ENCODE measurements at places on chromosomes 12 and 14.

GRCh38 chr12:53195516-53196420 lies 11.3 kb downstream of the ITGB7 start:
- no peak for DNase-seq

DNA sequence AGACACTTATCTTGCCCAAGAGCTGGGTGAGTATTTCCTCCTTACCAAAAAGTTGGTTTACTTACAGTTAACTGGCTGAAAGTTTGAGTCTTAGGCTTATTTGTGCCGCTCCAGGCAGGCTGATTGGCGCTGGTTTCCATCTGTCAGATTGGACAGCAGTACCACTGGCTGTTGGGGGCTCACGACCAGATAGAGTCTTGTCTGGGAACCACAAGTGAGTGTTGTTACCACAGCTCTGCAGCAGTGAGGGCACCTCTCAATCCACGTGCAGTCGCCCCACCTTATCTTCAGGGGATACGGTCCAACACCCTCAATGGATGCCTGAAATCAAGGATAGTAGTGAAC lies 58.9 kb downstream of the DDX51 start:
- no peak for DNase-seq

DNA sequence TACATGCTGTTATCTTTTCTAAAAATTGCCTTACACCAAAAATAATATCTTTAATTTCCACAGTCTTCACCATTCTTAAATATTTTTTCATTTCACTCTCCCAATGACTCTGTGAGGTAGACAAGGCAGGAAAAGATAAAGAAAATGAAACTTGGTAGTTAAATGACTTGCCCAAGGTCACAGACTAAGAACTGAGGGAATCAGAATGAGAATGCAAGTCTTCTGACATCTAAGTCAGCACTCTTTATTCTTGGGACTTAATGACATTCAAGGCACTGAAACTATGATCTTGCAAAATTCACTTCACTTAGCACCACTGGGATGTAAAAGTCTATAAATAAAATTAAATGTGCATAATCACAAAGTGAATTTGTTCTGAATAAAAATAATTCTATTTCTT lies 104.5 kb downstream of the SLC2A13 start:
- no peak for DNase-seq

- DNase-seq = no peak
Observed at GRCh38 chr14:97564334-97564733, 767.2 kb downstream of the VRK1 start.

DNA sequence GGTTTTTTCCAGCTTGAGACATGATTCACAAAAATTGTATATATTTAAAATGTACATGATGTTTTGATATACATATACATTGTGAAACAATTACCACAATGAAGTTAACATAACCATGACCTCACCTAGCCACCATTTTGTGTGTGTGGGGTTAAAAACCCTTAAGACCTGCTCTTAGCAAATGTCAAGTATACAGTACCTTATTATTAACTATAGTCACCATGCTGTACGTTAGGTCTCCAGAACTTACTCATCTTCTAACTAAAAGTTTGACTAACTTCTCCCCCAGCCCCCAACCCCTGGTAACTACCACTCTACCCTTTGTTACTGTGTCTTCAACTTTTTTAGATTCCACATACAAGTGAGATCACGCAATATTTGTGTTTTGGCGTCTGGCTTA lies 52.6 kb downstream of the EIF2S3B start:
- no peak for DNase-seq

DNA sequence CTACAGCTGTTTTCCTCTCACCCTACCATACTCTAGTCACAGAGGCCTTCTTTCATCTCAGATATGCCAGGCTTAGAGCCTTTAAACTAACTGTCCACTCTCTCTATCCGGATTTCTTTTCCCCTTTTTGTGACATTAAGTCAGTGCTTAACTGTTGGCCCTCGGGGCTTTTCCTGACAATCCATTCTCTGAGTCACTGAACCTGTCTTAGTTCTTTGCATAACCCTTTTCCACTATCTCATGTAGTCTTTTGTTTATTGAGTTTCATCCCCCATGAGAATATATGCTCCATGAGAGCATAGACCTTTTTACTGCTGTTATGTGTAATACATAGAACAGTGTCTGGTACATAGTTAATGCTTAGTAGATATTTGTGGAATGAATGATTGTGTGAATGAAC lies 68.7 kb downstream of the PLEKHA5 start:
- no peak for DNase-seq

- DNase-seq = peak; percentile 25
Observed at GRCh38 chr12:75505706-75506312, 5.6 kb downstream of the KRR1 start.

GRCh38 chr14:31926123-31926522 lies 151.0 kb upstream of the ARHGAP5 start:
- no peak for DNase-seq

GRCh38 chr14:21037156-21037555 lies 2.5 kb upstream of the RNASE13 start:
- DNase-seq = no peak

GRCh38 chr12:69701826-69702225 lies 2.7 kb upstream of the BEST3 start:
- no peak for DNase-seq

DNA sequence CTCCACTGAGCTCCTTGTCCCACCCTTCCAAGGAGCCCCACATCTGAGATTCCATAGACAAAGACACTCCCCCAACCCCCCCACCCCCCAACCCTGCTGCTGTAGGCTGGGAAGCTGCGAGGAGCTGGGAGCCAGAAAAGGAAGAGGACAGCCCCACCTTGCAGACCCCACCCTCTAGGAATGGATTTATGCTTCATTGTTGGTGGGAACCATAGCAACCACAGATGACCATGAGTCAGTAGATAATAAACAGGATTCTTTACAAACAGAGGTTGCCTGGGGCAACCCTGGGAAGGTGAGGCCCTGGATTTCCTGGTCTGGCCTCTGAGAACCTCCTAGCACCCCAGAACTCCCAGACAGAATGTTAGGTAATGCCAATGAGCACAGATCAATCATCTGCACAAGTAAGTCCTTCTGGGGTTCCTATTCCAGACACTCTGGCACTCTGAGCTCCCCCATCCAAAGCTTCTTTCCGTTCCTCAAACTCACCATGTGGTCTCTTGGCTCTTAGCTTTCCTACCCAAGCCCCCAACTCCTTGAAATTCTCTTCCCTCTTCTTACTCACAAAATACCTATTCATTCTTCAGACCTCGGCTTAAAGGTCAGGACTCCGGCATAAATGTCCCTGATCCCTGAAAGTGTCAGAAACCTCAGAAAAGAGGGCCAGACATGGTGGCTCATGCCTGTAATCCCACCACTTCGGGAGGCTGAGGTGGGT lies 15.2 kb upstream of the PLEKHG6 start:
- DNase-seq = no peak

DNA sequence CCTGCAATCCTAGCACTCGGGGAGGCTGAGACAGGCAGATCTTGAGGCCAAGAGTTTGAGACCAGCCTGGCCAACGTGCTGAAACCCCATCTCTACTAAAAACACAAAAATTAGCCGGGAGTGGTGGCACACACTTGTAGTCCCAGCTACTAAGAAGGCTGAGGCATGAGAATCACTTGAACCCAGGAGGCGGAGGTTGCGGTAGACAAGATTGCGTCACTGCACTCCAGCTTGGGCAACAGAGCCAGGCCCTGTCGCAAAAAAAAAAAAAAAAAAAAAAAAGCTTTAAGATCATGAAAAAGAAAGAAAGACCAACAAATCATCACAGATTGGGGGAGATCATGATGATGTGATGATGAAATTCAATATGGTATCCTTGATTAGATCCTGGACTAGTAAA lies 30.6 kb downstream of the WDR89 start:
- DNase-seq = no peak

GRCh38 chr12:81888106-81888740 lies 129.1 kb upstream of the PPFIA2 start:
- DNase-seq = no peak

DNA sequence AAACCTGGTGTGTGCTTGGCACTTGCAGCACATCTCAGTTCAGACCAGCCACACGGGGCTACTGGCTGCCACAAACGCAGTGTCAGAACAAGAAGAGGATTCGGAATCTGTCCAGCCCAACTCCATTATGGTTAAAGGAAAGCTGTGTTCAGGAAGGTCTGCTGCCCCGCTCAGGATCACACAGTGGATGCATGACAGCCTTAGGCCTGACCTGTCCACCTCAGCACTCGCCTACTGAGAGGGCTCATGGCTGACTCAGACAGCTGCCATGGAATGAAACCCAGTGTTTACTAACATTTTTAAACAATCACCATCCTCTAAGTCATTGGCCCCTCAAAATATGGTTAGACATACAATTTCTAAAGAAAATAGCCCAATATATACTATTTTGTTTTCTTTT lies 5.6 kb upstream of the NIN start:
- no peak for DNase-seq

- DNase-seq = no peak
Observed at GRCh38 chr12:123530668-123531067, 2.9 kb downstream of the RILPL1 start.

DNA sequence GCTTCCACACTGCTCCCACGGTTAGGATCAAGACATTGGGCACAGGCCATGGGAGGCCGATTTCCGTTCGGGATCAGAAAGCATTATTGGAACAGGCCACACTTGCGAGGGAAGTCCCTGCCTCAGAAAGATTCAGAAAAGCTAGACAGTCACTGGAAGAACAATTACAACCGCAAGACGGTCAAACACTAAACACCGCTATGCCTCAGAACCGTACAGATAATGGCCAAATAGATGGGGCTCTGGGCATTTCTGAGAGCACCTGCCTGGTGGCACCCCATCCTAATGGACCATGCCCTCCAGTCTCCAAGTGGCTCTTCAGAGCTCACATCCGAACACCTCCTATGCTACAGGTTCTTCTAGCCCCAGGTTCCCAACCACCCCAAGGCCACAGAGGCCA lies 42.0 kb downstream of the SSH1 start:
- no peak for DNase-seq

DNA sequence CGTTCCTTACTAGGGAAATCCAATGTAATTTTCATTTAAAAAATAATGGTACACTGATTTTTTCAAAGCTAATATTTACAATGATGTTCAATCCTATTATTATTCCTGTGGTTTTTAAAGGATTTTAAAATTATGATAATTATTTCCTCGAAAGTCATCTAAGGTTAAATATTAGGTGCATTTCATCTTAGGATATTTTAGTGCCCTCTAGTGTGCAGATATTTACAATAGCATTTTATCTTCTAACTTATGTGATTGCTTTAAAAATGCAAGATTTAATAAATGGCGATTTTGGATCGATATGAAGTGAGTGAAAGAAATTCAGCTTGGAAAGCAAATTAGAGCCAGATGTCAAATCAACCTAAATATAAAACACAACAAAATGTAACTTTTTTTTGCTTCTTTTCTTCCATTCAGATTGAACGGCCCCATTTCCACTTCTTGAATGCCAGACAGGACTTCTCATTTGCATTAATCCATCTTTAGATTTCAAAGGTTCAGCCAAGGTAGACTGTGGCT lies 293.5 kb downstream of the SLC6A15 start:
- DNase-seq = no peak

GRCh38 chr12:56769868-56770267 lies 6.7 kb downstream of the HSD17B6 start:
- no peak for DNase-seq

- DNase-seq = no peak
Observed at GRCh38 chr12:56157201-56158028, 744 bp upstream of the MYL6 start.

DNA sequence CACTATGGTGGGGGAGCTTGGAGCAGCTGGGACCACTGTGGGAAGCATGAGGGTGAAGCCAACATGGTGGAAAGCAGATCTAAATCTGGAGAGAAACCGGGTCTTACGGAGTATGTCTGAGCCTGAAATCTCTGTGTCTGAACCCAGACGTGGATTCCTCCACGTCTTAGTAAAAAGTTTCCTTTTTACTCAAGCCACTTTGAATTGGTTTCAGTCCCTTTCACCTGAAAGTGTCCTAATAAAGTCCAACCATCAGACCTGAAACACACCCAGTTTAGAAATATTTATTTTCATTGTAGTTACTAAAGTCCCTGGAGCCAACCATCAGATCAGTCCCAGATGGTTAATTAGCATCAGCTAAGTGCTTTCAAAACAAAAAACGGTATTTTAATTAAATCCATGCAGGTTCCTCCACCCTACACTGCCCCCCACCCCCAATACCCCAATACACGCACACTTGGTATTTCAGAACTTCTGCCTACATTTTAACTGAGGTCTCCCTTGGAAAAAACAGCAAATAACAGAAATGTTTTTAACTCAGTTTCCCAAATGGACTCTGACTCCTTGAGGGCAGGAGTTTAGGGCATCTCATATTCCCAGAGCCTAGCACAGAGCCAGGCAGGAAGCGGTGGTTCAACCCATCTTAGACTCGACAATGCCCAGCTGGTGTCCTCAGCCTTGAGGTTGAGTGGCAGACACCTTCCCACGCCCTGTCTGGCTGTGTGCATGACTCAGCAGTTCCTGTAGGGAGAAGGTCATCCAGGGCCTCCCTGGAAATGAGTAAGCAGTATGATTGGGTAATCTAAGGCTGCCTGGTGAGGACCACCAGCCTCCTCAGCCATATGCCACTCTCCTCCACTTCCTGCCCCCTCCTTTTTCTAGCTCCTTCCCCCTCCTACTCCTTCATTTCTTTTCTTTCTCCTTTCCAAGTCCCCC lies 175.8 kb downstream of the TTC8 start:
- DNase-seq = no peak

DNA sequence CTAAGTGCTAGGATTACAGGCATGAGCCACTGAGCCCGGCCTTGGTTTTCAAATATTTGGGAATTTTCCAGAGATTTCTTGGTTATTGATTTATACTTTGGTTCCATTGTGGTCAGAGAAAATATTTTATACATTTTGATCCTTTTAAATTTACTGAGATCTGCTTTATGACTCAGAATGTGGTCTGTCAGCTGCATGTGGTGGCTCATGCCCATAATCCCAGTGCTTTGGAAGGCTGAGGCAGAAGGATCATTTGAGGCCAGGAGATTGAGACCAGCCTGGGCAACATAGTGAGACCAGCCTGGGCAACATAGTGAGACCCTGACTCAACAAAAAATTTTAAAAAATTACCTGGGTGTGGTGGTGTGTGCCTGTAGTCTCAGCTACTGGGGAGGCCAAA lies 49.8 kb downstream of the ADCK1 start:
- DNase-seq = no peak
